CD4-positive, alpha-beta T cell treated with Interferon alpha-2 for 1 hour (primary cell): ENCODE measurements at places on chromosomes 1 and 21.

DNA sequence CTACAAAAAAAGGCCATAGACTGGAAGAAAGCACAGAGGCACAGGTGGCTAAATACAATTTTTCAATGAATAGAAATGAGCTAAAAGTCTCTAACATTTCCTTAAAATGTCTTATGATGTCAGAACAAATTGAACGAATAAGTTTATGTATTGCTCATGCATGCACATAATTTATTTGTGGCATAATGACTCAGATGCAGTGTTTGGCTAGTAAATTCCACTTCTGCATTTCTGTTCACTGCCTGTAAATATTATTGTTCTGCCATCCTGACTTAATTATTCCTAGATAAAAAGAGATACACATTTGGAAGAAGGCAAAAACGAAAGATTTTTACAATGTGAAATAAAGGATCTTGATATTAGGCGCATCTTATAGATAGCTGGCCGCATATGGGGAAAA lies 26.6 kb upstream of the EXO1 start:
- DNase-seq: no peak

DNA sequence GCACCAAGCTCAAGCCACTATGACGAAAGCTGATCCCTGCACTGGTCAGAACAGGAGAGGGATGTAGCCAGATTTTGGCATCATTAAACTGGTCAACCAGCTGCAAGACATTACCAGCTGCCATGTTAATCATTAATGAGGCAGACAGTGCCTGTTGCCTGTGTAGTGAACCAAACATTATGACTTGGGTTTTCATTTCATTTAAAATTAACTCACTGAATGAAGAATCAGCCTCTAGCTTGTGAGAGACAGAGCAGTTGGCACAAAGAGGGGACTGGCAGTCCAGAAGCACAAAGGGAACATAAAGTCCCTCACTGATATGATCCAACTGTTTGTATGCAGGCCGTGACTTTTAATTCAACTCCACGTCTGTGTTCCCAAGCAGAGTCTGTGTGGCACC lies 318.9 kb downstream of the SEC16B start:
- no peak for DNase-seq

GRCh38 chr1:150873521-150873920 lies 2.9 kb downstream of the ARNT start:
- no peak for DNase-seq

- DNase-seq: no peak
Measured at GRCh38 chr1:156155756-156156510, 2.5 kb downstream of the SEMA4A start.

GRCh38 chr1:36913016-36913415 lies 121.3 kb downstream of the GRIK3 start:
- DNase-seq: no peak

DNA sequence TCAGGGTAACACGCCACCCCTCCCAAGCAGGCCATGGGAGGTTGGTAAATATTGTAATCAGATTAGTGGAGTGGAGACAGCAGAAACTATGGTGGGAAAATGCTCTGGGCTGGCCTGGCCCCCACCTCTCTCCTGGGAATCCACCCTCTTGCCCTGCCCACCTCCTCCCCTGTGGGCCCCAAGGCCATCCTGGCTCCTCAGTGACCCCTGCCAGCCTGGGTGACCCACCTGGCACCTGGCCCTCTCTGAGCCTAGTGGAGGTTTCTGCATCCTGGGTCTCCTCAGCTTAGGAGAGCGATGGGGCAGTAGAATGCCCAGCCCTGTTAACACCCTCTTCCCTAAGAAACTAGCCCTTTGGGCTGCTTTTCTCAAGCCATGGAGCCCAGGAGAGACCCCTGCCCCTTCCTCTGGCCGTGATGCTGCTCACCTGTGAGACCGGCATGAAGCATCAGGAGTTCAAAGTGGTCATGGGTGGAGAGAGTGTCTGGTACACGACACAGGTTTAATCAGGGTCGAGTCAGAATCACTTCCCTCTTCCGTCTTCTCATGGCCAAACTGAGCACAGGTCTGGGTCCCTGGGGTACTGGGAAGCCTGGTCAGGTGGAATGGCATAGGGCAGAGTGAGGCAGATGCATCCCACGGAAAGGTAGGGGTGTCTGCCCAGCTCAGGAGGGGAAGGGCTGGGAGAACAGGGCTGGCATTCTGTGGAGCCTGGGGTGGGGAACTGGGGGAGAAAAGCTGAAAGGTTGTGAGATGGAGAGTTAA lies 10.7 kb upstream of the DMBX1 start:
- no peak for DNase-seq

DNA sequence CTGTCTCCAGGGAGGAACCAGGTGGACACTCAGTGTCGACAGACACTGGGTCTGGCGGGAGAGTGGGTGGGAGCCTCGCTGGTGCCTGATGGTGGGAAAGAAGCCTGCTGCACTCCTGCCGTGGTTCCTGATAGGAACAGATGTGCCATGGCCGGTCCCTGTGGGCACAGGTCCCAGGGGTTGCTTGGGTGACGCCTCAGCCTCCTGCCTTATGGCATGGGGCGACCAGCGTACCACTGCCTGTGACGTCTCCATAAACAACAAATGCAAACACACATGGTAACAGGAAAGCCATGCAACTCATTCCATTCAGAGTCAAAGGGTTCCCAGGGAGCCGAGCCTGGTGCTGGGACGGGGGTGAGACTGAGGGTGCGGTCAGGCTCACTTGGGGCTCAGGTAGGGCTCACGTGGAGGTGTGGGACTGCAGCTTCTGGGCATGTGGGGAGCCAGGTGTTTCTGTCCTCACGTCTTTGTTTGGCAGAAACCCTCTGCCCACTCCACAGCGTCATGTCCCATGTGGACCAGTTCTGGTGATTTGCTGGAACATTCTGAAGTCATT lies 34.8 kb downstream of the SNAP47 start:
- DNase-seq: no peak

DNA sequence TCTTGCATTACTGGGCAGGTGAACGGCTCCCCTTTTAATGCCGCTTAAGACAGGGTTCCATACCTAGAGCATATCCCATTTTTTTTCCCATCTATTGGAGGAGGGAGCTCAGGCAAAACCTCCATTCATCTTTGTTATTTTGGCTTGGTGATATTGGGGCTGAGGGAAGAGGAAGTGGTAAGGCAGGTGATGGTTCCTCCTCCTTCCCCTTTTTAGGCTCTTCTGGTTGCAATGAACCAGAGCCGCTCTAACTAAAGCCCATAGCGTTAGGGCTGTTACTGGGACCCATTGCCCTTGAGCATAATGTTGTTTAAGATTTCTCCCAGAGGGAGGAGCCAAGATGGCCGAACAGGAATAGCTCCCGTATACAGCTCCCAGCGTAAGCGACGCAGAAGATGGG lies 21.1 kb downstream of the PYHIN1 start:
- DNase-seq: no peak

DNA sequence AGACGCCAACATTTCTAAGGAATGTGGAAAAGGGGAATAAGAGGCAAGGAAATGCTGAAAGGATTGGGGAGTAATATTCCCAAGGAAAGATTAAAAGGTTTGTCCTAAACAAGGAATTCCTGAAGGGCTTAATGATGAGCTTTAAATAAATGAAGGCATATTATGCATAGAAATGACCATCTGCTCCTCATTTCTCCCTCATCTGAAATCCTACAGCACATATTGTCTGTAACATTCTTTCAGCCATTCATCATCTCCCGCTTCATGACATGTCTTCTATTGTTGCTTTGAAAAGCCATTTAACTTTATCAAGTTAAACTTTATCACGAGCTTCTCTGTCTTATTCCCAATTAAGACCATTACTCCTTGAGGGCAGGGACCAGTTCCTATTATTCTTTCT lies 608.7 kb upstream of the PLXNA2 start:
- DNase-seq: no peak

- no peak for DNase-seq
Measured at GRCh38 chr1:69103213-69103612, 464.5 kb upstream of the LRRC7 start.

GRCh38 chr1:67735806-67736627 lies 51.0 kb downstream of the GADD45A start:
- peak; percentile 17 for DNase-seq

- no peak for DNase-seq
Measured at GRCh38 chr21:41598561-41599431, 90.8 kb upstream of the TMPRSS2 start.

DNA sequence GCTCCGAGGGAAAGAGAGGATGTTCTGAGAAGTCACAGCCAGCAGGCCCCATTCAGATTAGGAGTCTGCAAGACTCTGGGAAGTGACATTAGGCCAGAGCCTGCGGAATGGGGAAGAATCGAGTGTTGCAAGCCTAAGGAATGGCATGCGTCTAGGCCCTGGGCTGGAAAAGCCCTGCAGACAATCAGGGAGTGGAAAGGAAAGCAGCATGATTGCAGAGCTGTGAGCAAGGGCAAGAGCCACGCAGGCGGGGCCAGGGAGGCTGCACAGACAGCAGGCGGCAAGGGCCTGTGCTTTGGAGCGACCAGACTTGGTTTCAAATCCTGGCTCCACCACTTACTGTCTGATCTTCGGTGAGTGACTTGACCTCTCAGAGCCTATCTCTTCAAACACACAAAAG lies 118.2 kb downstream of the RRAGC start:
- DNase-seq: no peak

DNA sequence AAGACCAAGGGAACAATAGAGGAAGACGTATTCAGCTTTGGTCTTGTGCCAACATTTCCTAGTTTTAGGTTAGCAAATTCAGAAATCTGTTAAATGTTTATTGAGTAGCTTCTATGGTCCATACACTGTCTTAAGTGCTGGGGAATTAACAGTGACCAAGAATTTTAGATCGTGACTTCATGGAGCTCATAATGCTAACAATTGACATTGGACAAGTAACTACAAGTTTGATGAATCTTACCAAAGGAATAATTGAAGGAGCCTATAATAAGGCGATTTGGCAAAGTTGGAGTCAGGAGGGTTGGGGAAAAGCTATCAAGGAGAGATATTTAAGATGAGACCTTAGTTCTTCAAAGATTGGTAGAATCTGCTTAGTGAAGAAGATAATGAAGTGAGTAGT lies 1.4 kb upstream of the SLAMF9 start:
- DNase-seq: no peak

DNA sequence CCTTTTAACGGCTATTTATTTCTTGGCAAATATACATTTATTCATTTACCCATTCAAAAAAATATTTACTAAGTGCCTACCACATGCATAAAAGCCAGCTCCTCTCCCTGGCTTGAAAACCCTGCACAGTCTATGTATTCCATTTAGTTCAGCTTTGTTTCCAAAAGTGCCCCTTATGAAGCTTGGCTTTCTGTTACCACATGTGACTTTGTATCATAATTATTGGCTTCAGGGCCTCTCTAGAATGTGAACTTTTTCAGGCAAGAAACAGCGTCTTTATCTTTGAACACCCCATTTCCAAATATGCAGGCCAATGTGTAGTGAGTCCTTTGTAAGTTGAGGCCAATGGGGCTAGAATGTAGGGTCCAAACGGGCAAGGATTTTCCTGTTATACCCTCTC lies 69.4 kb downstream of the CACHD1 start:
- no peak for DNase-seq

GRCh38 chr1:220298470-220299205 lies 26.4 kb upstream of the RAB3GAP2 start:
- DNase-seq: no peak

DNA sequence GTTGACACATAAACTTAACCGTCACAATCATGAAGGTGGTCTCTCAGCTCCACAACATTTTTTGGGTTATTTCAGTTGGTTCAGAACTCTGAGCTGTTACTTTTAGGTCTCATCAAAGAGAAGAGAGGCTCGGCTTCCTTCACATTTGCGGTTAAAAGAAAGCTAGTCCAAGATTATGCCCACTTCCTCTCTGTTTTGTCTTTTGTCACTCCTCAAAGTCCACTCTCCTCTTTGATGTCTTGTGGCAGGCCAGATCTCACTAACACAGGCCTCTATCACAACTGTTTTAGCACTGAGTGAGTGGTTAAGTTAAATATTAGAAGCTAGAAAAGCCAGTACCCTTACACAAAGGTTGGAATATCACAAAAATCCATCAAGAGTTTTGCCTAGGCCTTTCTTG lies 195.7 kb downstream of the FCRL5 start:
- no peak for DNase-seq

DNA sequence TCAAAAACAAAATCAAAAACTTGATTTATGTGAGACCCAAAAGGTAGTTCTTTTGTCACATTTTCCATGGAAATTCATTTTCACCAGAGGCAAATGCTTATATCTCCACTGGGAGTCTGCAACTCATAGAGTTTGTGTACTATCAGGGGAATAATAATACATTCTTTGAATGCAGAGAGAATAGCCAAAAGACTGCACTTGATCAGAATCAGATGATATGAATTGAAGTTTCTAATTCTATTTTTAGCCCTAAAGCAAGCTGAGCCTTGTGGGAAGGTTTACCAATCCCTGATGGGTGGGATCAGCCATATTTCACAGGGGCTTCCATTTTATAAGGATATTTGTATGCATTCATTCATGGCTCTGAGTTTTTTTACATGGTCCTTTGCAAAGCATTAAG lies 49.6 kb downstream of the TSEN15 start:
- no peak for DNase-seq

- no peak for DNase-seq
Measured at GRCh38 chr1:45470306-45470798, 20.6 kb downstream of the TESK2 start.

DNA sequence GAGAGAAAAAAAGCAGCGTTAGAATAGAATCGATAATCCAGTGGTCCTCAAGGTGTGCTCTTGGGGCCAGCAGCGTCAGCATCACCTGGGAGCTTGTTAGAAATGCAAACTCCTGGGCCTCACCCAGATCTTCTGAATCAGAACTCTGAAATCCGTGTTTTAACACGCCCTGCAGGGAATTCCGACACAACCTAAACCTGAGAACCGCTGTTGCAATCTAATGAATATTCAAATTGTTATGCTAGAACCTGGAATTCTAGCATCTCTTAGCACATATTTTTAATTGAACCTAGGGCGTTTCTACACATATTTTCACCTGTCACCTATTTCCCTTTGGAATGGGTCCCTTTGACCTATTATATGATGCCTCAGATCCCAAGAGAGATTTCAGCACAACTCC lies 175.7 kb downstream of the PSMG1 start:
- no peak for DNase-seq

GRCh38 chr1:208058267-208058666 lies 147.3 kb upstream of the CD34 start:
- DNase-seq: no peak
